Activated CD4-positive, alpha-beta T cell treated with anti-CD3 and anti-CD28 coated beads, Interleukin-2, amount 50 U/mL, for 16 hours (primary cell): ENCODE measurements at places on chromosomes 12 and 14.

DNA sequence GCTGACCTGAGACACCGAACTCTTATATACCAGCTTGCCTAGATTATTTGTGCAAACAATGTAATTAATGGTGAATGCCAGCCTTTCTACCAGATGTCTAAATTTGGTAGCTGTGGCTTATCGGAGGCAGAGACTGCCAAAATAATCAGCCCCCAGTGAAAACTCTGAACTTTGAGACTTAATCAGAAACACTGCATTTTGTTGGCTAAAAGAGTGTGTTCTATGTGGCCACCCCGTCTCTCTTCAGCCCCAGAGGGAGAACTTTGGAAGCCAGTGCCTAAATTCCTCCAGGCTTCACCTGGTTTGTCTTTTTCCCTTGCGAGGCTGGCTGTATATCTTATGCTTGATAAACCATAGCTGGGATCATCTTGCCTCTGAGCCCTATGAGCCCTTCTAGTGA is 90.1 kb downstream of the LMNTD1 start:
- no peak for DNase-seq

- DNase-seq: no peak
Measured at GRCh38 chr12:20096430-20096829, 271.9 kb upstream of the PDE3A start.

DNA sequence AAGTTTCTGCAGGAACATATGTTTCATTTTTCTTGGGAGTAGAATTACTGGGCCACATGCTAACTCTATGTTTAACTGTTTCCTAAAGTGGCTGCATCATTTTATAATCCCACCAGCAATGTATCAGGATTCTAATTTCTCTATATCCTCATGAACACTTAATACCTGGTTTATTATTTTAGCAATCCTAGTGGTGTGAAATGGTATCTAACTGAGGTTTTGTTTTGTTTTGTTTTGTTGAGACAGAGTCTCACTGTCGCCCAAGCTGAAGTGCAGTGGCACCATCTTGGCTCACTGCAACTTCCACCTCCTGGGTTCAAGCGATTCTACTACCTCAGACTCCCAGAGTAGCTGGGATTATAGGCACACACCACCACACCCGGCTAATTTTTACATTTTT is 6.5 kb downstream of the SPTLC2 start:
- DNase-seq: no peak

GRCh38 chr14:80425686-80426085 is 214.4 kb upstream of the DIO2 start:
- DNase-seq: no peak

- no peak for DNase-seq
Measured at GRCh38 chr14:63895510-63895909, 42.7 kb downstream of the SYNE2 start.

GRCh38 chr12:6233121-6233971 is 33.1 kb downstream of the CD9 start:
- DNase-seq: no peak

- DNase-seq: no peak
Measured at GRCh38 chr14:104356020-104356737, 217.8 kb downstream of the KIF26A start.

GRCh38 chr12:24630856-24631255 is 318.0 kb downstream of the BCAT1 start:
- DNase-seq: no peak
